ENCODE measurements at places on chromosomes 1 and 21. TPM values are rescaled to one million over a fixed set of nuclear protein-coding genes. Genes with fewer than 3 reads are reported as not detected.

Gene SH2D5
- not detected for total RNA-seq

Gene HJV
- not detected for total RNA-seq

Gene CLCA1
- not detected for total RNA-seq

Gene ATP1A4
- total RNA-seq: not detected

Gene CLDN17
- not detected for total RNA-seq

Gene CD1B
- total RNA-seq: not detected

DNA sequence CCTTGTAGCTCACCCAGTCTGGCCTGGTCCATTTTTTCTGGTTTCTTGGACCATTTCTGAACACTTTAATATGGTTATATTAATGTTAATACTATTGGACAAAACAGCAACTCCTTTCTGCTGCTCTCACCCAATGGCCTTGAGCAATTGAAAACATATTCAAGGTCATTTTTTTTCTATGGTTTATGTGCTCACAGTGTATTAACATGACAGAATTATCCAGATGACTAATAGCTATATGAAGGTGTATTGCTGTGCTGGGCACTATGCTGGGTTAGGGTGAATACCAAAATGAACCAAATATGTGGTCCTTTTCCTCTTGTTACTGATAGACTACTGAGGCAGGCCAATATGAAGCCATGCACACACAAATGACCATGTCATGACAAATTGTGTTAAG is 591.6 kb upstream of the PLXNA2 start:
- DNase-seq: no peak

DNA sequence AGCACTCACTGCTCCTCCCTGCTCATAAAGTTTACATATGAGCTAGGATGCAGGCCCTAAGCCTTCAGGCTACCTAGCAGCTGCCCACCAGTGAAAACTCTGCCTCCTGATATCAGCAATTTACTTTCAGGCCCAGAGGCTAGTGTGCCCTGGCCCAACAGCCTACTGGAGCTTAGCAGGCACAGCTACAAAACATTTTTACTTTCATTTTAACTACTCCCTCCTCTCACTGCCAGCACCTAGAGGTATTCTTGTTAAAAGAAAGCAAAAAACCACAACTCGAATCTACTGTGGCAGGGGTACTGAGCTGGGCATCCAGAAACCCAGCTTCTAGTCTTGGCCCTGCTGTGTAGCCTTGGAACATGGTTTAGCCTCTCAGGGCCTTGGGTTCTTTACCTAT is 5.8 kb upstream of the LORICRIN start:
- DNase-seq: no peak

GRCh38 chr21:45231705-45232104 is 56.0 kb downstream of the POFUT2 start:
- no peak for DNase-seq

DNA sequence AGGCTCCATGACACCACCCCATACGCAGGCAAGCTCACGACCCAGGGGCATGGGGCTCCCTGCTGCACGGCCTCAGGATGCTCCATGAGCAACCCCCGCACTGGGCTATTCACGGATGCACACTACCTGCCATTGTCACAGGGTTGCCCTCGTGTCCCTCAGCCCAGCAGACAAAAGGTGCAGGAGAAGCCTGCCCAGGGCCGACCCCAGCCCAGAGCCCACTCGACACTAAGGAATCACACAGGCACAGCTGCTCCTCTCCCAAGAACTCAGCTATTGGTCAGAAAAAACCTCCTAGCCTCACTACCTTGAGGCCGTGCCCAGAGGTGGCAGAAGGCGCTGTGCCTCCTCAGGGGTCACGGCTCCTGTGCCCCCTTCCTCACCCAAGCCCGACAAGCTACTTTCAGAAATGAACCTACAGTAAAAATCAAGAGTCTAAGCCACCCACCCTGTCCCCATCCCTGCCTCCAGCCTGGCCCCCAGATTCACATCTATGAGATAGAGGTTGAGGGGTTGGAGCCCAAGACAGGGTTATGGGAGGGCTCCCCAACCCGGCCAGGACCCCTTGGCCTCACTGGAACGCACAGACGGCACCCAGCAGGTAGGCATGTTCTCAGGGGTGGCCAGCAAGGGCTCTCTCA is 6.4 kb upstream of the SPATC1L start:
- no peak for DNase-seq

GRCh38 chr1:221574529-221574928 is 167.4 kb downstream of the DUSP10 start:
- DNase-seq: no peak

GRCh38 chr1:87501738-87502137 is 173.1 kb downstream of the LMO4 start:
- DNase-seq: no peak

DNA sequence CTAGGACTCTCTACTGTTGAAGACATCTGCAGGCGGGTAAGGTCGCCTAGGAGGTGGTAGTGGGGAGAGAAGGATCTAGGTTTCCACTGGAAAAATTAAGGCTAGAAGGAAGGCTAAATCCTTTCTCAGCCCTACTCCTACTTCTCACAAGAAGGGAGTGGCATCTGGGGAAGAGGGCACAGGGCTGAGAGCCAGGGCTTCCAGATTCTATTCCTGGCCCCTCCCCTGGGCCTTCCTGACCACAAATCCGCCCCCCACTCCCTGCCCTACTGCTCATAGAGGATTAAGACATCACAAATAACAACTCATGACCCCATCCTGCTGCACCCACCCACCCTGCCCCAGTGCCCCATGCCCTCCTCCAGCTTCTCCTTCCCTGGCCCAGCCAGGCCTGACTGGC is 2.5 kb downstream of the PHLDA3 start:
- no peak for DNase-seq

GRCh38 chr1:179296356-179297104 is 2.9 kb downstream of the SOAT1 start:
- DNase-seq: no peak

DNA sequence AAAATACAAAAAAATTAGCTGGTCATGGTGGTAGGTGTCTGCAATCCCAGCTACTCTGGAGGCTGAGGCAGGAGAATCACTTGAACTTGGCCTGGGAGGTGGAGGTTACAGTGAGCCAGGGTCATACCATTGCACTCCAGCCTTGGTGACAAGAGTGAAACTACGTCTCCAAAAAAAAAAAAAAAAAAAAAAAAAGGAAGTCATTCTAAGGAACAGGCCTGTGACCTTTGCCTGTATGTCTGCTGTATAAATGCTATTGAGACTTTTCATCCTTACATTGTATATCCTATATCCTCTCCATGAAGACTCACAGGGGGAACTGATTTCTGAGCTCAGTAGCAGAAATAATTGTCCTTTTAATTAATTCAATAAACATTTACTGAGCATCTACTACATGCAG is 7.5 kb upstream of the CTPS1 start:
- no peak for DNase-seq

GRCh38 chr1:67850611-67851075 is 17.4 kb upstream of the GNG12 start:
- no peak for DNase-seq

DNA sequence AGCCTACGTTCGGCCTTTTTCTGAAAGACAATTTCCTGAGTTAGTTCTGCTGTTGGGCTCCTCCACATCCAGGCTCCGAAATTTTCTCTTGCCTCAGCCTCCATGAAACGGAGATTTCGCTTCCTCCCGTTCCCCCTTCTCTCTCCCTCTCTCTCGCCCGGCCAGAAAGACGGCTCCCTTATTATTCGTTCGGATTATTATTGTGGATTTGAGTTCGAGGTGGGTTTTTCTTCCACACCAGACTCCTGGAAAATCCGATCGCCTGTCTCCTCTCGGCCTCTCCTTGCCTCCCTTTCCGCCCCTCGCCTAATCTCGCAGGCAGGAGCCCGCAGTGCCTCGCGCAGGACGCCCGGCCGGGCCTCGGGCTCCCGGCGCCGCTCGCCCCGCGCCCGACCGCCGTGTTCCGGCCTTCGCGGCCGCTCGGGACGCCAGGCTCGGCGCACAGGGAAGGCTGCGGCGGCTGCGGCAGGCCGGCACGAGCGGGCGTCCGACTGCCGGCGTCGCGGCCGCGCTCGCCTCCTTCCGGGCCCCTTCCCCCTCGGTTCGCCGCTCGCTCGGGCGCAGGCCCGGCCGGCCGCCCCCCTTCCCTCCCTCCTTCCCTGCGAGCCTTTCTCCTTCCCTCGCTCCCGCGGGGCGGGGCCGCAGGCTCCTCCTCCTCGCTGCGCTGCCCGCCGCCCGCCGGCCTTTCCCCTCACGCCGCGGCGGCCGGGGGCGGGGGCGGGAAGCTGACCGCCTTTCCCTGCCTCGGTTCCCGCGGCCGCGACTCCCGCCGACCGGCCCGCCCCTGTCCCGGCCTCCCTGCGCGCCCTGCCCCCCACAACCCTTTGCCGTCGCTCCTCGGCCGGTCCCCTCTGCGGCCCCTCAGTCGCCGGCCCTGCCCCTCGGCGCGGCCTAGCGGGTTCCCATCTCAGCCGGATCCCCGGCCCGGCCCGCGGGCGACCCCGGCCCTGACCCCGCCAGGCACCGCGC is at the start of gene ARHGEF11:
Gene ARHGEF11, minus strand, starts transcription at position 493 of the 969 bp plus-strand sequence. CDS start 1,412 bp downstream, outside the sequence.
- peak; percentile 11 for DNase-seq

GRCh38 chr1:232629250-232630046 is 485 bp downstream of the SIPA1L2 start:
- peak; percentile 15 for DNase-seq

DNA sequence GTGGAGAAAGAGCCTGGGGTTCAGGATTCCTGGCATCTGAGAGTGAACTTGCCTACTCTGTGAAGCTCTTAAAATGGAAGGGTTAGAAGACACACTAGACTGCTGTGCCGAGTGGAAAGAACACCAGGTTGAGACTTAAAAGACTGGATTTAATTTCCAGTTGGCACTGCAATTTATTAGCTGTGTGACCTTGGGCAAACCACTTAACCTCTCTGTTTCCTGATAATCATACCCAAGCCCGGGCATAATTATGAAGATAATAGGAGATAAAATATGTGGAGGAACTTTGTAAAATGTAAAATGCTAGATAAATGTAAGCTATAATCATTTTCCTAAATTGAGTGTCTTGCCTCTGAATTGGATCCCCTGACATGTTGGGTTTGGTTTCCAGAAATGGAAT is 4.7 kb upstream of the LHX4 start:
- no peak for DNase-seq

DNA sequence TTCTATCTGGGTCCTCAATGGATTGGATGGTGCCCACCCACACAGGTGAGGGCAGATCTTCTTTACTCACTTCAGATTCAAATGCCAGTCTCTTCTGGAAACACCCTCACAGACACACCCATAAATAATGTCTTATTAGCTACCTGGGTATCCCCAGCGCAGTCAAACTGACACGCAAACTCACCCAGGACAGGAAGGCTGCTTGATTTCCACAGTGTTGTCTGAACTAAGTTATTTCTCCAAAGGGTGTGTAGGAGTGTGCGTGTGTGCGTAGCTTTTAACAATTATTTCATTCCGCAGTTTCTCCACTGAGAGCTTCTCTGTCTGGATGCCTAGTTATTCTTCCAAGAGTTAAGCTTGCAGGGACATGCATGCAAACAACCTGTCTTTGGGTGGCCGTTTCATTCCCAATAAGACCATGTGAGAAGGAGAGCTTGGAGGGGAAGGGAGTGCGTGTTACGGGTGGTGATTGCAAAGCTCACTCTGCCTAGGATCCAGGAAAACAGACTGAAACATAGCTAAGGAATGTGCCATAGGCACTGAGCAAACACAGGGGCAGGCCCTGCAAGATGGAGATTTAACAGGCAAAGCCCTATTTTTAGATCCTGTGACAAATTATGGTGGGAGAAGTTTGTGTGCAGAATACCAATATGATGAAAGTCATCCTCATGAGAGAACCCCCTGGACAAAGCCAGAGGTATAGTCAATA is 269.7 kb downstream of the DYRK1A start:
- DNase-seq: no peak

DNA sequence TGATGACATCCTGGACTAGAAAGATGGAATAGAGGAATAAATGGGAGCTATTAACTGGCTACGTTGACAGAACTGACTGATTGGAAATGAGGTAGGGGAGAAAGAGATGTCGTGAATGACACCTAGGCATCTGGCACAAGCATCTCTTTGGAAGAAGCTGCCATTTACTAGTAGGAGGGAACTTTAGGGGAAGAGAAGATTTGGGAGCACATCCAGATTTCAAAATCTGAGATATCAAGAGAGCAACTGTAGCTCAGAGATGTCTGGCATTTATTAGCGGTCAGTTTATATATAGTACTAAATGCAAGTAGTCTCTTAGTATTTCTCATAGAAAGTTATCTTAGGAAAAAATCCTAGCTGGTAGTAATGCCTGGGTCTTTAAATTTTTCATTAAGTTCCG is 131.9 kb upstream of the C1orf105 start:
- DNase-seq: no peak

- DNase-seq: no peak
Measured at GRCh38 chr1:167161762-167162161, 58.9 kb upstream of the POU2F1 start.

- DNase-seq: no peak
Measured at GRCh38 chr1:97999320-97999719, 78.5 kb upstream of the DPYD start.

DNA sequence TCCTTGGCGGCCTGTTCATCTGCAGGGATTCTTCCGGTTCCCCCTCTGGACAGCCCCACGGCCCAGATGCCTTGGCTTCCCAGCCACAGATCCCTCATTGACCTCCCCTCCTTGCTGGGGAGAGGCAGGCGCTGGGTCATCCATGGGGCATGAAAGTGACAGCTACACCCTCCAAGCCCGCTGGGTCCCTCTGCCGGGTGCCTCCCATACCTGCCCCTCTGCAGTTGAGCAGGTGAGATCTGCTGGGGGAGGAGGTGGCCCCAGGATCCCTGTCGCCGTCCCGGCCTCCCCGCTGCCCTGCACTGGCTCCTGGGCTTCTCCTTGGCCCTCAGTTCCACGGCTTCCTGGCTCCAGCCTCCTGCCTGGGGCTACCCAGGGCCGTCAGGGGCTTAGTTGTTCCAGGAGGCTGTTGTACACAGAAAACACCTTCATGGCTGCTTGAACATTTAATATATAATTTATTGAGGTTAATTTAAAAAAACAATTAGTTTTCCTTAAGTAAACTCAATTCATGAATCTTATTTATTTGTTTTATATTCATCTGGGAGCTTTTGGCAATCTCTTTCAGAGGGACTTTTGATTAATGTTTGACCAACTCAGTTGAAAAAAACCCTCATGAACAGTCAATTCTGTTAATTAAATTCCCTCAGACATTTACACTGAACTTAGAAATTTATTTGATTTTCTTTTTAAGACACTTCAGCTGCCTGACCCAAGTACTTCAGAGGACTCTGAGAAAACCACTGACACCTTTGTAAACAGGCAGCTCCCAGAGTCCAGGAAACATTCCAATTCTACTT is 67.6 kb upstream of the ABCG1 start:
- no peak for DNase-seq

- DNase-seq: no peak
Measured at GRCh38 chr1:54096877-54097240, 43.5 kb downstream of the TCEANC2 start.

Data from CD4-positive, CD25-positive, alpha-beta regulatory T cell (primary cell).